WTC11 (cell line): ENCODE measurements at places on chromosomes 16 and 17. TPM values are rescaled to one million over a fixed set of nuclear protein-coding genes. Genes with fewer than 3 reads are reported as not detected.

GRCh38 chr17:51668155-51668962 lies 408.0 kb downstream of the UTP18 start:
- peaks cover 12% of the 10 kb centered on the region for H3K27me3 ChIP-seq
- H3K27ac ChIP-seq: no peak overlapping the region
- H3K36me3 ChIP-seq: peaks cover 39% of the 10 kb centered on the region
- no peak for DNase-seq
- no peak overlapping the region for H3K4me3 ChIP-seq

DNA sequence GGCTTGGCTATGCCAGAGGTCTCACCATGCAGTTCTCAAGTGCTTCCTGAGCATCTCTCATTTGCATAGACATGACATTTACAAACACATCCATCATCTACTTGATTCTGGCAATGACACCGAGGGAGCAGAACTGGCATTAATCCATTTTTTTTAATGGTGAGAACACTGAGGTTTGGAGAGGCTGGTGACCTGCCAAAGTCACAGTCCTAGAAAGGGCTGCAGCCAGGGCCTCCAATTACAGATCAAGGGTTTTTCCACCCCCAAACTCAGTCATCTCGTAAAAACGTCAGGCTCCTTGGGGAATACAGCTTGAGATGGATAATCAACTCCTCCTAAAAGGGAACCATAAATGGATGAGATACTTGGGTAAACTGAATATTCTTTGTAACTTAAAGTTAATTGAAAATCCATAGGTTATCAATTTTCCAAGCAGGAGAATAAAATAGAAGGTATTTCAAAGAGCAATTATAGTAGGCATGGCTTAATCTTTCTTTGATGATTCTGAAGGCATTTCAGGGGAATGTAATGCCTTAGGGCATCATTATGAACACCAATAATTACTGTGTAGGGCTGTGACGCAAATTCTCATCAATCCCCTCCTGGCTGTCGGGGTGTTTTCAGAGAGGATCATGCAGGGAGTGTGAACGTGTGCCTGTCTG lies 9.4 kb upstream of the MEOX1 start:
- H3K27me3 ChIP-seq: no peaks in the 10 kb centered on the region
- no peak overlapping the region for H3K27ac ChIP-seq
- no peaks in the 10 kb centered on the region for H3K36me3 ChIP-seq
- H3K4me3 ChIP-seq: no peak overlapping the region
- peaks cover 43% of the 10 kb centered on the region for H3K4me1 ChIP-seq
- no peak for DNase-seq

DNA sequence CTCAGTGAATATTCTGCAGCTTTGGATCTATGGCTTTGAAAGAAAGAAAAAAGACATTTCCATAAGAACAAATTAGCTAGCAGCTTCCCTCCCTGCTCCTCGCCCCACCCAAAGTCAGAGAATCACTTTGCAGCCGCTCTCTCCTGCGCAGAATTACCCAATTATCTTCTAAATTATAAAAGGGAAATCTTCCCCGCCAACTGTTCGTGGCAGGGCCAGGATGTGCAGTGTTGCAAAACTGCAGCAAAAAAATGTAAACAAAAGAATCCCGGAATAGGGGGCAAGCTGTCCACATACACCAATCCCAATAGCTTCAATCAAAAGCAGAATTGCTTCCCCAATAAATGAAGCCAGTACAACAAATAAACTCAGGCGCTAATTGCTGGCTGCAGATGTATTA lies 510.6 kb downstream of the RBFOX1 start:
- H3K4me3 ChIP-seq: no peak overlapping the region
- H3K36me3 ChIP-seq: peaks cover 27% of the 10 kb centered on the region
- peaks cover 9% of the 10 kb centered on the region for H3K27me3 ChIP-seq
- H3K4me1 ChIP-seq: peaks cover 16% of the 10 kb centered on the region
- DNase-seq: no peak

- H3K36me3 ChIP-seq: no peaks in the 10 kb centered on the region
- H3K27me3 ChIP-seq: no peaks in the 10 kb centered on the region
- DNase-seq: no peak
Observed at GRCh38 chr17:14157822-14158221, 78.8 kb downstream of the CDRT15 start.

- DNase-seq: no peak
- H3K27ac ChIP-seq: peak overlapping the region; percentile 31; the same call in 1 of the 2 replicates
- H3K36me3 ChIP-seq: no peaks in the 10 kb centered on the region
- no peaks in the 10 kb centered on the region; the same call in 1 of the 2 replicates for H3K27me3 ChIP-seq
Observed at GRCh38 chr16:9232102-9232770, 140.8 kb downstream of the HAPSTR1 start.

GRCh38 chr16:84864326-84864955 lies 44.7 kb downstream of the CRISPLD2 start:
- peaks cover 6% of the 10 kb centered on the region; the same call in 1 of the 2 replicates for H3K4me1 ChIP-seq
- no peak overlapping the region for H3K27ac ChIP-seq
- DNase-seq: no peak
- no peaks in the 10 kb centered on the region for H3K27me3 ChIP-seq
- H3K4me3 ChIP-seq: no peak overlapping the region

- no peak for DNase-seq
- H3K4me3 ChIP-seq: peak overlapping the region; percentile 64
- H3K27me3 ChIP-seq: peaks cover 96% of the 10 kb centered on the region
- H3K36me3 ChIP-seq: no peaks in the 10 kb centered on the region
- no peak overlapping the region for H3K27ac ChIP-seq
Observed at GRCh38 chr17:60138769-60139437, 10.9 kb upstream of the CA4 start.

DNA sequence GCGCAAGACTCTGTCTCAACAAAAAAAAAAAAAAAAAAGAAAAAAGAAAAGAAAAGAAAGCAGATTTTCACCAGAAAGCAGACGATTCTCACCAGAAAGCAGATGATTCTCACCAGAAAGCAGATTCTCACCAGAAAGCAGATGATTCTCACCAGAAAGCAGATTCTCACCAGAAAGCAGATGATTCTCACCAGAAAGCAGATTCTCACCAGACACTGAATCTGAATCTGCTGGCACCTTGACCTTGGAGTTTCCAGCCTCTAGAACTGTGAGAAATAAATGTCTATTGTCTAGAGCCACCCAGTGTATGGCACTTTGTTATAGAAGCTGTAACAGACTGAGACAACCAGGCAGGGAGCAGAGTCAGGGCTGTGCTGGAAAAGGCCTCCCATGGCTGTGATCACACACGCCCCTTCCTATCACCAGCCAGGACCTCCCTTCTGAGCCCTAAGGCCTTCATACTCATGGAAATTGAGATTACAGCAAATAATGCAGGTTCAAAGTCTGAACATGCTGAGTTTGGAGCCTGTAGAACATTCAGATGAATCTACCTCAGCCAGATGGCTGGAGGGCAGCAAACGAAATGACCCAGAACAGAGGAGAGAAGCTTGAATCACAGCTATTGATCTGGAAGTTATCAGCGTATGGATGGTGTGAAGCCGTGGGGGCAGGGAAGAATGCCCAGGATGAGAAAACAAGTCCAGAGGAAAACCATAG lies 309.3 kb downstream of the SLC39A11 start:
- no peak overlapping the region for H3K4me3 ChIP-seq
- peaks cover 3% of the 10 kb centered on the region; the same call in 1 of the 2 replicates for H3K4me1 ChIP-seq
- no peak overlapping the region for H3K27ac ChIP-seq
- DNase-seq: no peak

TVP23A gene
- total RNA-seq: 1.2 to 3.1 TPM (median 2.1 TPM) in 3 replicates

PPL gene
- total RNA-seq: 28.5 to 29.6 TPM (median 28.7 TPM) in 3 replicates
